ENCODE measurements at places on chromosomes 2 and 18.

DNA sequence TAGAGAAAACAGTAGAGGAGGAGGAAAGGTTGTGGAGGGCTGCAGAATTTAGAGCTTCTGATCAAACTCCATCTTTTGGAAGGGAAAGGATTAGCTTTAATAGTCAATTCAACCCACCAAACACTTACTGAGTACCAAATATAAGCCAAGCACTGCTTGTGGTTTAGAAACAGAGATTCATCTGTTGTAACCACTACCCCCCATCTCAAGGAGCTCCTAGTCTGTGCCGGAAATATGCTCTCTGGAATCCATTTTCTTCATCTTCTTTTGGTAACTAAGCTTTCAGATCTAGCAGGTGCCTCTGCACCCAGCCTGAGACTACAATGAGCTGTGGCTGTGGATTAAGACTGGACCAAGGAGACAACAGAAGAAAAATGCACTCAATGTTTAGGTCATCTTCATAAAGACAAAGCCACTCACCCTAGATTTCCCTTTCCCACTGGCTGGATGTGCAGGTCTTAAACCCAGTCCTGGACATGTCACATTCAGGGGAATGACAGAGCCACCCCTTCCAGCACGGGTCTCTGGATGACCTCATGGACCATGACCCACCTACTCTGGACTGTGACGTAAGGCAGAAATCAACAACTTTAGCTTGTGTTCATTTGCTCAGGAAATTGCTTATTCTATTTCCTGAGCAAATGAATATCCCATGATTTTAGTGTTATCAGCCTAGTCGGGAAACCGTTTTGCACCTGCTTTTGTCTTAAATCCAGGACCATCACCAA lies 52.9 kb downstream of the EPB41L3 start:
- no peak for DNase-seq

DNA sequence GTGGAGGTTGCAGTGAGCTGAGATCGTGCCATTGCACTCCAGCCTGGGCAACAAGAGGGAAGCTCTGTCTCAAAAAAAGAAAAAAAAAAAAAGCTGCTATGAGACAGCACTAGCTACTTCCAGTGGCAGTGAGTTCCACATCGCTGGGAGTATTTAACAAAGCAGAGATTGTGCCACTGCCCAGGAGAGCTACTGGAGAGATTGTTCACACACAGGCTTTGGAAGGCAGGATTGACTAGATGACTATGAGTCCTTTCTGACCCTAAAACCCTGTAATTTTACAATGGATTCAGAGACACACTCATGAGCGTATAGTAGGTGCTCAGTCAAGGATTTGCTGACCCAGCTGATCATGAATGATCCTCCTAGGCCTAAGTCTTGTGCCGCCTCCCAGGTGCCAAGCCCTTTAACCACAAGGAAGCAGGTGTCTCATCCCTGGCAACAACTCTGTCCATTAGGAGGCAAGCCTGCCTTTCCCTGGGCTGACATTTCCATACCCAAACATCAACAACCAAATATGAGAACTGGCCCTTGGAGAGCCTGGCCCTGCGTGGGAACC lies 45.0 kb upstream of the ODC1 start:
- DNase-seq = no peak

DNA sequence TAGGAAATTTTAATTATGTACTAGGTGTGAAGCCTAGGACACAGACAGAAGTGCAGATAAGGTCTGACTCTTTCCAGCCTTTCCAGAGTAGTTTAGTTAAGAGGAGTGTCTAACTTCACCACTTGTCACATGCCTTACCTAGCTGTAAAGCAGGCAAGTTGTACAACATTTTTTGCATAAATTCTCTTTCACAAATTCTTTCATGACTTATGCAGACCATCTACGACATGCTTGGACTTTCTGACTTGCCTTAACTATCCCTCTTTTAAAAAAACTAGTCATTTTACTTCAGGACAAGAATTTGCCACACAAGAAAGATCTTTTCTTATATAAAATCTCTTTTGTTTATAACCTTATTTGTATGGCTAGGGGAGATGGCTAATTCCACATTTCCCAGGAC lies 1273.6 kb upstream of the SLC39A10 start:
- no peak for DNase-seq

GRCh38 chr2:191087311-191087710 lies 63.5 kb downstream of the STAT4 start:
- no peak for DNase-seq

Measured in muscle of arm (tissue), 14 donors.